ENCODE measurements at places on chromosomes 6 and 20.

DNA sequence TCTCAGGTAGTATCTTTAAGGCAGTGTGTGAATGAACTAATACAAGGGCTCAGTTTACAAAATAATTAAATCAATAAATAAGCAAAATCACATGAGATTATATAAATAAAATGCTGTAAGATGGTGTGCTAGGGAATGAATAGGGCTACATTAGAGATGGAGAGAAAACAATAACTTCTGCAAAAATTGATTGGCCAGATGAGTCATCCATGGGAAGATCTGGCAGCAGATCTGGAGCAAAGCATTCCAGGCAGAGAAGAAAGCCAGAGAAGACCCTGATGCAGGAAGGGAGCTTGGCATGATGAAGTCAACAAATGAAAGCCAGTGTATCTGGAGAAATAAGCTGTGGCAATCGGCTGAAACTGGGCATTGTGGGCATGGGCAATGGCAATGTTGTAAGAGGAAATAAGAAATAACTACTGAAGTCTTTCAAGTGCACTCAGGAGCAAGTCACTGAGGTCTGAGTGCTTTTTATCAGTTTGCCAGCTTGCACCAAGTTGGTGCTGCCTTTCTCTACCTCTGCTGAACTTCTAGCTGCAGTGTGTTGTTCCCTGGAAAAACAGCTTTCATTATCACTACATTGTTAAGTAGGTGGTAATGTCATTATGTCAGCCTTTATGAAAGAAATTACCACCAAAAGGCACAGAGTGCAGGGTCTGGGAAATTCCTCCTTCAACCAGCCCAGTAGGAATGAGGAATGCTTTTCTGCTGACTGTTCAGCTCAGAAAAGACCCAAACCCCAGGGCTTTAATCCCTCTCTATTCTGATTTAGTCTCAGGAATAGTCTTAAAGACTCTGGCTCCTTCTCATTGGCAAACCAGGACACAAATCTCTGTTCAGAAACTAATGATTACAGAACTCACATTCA is 231.6 kb downstream of the HTR1B start:
- DNase-seq = no peak

GRCh38 chr20:16261733-16262273 is 311.4 kb downstream of the KIF16B start:
- no peak for DNase-seq

GRCh38 chr6:111722179-111722731 is 116.6 kb upstream of the TRAF3IP2 start:
- DNase-seq = no peak

- DNase-seq = peak; percentile 63
Observed at GRCh38 chr20:46757754-46758678, 48.6 kb downstream of the SLC2A10 start.

GRCh38 chr20:54475334-54476168 is at the start of gene DOK5:
Gene DOK5 (plus strand): TSS chr20:54475593. CDS start chr20:54475947, 354 bp downstream.
- DNase-seq = no peak

- peak; percentile 70 for DNase-seq
Observed at GRCh38 chr6:150016324-150017185, 8.8 kb downstream of the RAET1L start.

DNA sequence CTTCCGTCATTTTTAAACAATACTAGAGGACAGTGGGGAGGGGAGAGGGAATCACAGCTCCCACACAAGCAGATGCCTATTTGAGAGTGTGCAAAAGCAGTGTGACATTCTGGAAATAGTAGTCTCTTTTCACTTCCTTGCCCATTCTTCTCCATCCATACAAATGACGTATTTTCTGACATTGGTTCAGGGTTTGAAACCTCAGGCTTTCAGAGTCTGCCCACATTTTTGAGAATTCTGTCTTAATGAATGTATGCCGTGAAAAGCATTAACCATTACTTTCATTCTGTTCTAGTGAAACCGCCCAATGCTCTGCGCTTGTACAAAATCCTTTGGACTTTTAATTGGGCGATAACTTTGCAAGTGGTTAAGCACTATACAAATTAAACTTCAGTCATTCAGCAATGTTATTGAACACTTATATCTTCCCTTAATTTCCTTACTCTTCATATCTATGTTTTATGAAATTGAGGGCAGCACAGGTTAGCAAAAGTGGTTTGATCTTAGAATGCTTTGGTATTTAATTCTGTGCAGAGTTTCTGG is 265.7 kb downstream of the SOX4 start:
- DNase-seq = no peak

DNA sequence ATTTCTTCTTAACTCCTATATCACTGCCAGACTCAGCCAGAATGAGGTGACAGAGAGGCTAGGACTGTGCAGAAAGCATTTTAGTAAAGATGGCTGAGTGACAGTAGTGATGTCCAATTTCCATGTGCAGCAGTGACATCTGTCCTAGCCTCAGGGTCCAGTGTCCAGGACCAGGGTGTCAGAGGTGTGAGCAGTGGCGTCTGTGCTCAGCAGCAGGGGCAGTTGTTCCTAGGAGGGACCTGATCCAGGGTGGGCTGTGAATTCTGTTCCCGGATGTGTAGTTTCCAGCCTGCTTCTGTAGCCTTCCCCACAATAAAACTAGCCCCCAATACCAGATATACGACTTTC is 6.0 kb downstream of the HLA-B start:
- DNase-seq = no peak

- DNase-seq = no peak
Observed at GRCh38 chr6:151399679-151400078, 8.3 kb upstream of the ZBTB2 start.

- DNase-seq = no peak
Observed at GRCh38 chr20:50916934-50917333, 14.3 kb downstream of the ADNP start.

DNA sequence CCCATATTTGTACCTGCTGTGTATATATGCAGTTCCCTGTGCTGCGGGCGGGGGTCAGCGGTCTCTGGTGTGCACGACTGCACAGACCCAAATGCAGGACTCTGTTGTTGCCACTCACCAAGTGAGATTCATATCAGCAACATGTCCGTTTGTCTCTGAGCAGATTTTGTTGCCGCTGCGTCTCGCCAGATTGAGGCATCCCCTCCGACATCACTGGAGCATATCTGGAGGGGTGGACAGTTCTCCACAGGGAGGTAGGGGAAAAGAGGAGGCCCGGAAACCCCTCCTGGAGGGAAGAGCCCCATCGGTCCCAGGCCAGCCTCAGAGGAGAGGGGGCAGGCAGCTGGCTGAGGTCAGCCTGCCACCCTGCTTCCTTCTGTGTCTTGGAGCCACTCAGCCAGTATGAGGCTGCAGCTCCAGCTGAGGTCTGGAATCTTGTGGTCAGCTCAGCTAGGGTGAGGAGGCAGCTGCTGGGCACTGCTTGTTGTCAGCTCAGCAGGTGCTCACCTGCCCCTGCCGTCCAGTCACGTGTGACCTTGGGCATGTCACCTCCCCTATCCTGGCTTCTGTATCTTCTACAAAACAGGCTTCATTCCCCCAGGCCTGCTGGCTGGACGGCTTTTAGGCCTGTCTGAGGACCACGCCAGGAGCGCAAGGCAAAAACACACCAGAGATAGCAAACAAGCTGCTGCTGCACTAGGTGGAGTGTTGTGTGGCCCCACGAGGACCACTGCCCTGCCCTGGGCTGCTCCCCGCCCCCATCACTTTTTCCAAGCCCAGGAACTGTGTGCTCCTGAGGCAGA is 47.1 kb downstream of the HNF4A start:
- DNase-seq = no peak

DNA sequence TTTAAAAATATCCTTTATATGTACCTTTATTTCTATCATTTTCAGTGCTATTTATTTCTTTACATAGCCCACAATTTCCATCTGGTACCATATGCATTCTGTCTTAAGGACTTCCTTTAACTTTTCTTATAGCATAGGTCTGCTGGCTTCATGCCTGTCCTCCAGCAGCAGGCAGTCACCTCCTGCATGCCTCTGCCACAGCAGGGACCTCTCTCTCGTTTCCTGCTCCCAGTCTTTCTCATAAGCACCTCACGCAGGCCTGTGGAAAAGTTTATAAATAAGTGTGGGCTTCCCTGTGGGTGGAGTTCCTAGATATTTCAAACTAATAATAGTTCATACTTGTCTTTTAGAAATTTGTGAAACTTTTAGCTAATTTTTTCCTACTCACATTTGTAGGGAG is 133.9 kb downstream of the KCNQ5 start:
- no peak for DNase-seq

DNA sequence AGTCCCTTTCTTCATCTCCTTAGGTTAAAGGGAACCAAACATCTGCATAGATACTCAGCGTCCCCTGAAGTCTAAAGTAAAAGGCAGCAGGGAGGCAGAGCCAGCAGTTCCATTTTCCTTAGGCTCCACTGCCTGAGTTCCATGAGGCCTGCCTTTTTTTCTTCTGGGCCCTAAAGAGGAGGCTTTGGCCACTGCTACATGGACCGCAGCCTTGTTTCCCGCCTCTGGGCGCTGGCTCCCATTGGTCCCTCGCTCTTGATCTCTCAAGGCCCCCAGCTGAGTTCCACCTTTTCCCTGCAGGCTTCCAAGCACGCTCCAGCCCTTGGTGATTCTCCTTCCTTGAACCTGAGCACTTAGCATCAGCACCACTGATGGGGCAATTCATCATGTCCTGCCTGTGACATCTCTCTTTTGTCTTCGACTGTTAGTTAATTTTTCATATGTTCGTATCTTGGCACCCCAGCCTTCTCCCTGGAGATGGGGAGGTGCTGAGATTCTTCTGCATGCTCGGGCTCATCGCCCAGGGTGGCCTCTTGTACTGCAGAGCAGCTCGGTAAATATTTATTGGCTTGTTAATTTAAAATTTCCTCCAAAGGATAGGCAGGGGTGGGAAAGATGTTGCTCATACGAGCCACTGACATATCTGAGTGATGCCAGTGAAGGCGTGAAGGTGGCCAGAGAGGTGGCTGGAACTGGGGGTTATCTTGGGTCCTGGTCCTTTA is 3.4 kb downstream of the MLN start:
- DNase-seq = no peak

- peak; percentile 86 for DNase-seq
Observed at GRCh38 chr20:45933266-45934045, 1.0 kb upstream of the PCIF1 start.

- DNase-seq = no peak
Observed at GRCh38 chr6:120965814-120966213, 368.5 kb downstream of the TBC1D32 start.

GRCh38 chr20:16485401-16485800 is 87.8 kb downstream of the KIF16B start:
- no peak for DNase-seq

- no peak for DNase-seq
Observed at GRCh38 chr6:84743616-84744015, 20.8 kb downstream of the TBX18 start.

- DNase-seq = peak; percentile 13
Observed at GRCh38 chr6:36984581-36985416, 1.2 kb downstream of the MTCH1 start.

DNA sequence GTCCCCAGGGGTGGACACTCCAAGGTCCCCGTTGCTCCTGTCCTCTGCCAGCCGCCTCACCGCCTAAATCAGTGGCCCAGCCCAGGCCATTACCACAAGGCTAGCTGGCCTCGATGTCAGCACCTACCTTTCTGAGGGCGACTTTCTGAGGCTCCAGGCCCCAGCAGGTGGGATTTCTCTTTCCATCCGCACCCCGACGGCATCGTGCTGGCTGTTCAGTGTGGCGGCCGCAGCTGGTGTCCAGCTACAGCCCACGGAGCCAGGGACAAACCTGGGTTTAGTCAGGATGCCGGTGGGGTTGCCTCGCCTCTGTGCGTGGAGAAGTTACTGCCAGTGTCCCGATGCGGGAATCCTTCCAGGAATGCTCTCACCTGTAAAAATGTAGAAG is 60.8 kb downstream of the ERMARD start:
- DNase-seq = no peak

- DNase-seq = peak; percentile 19
Observed at GRCh38 chr20:53829724-53830521, 236.3 kb upstream of the ZNF217 start.

- DNase-seq = no peak
Observed at GRCh38 chr6:136994782-136995181, 50.0 kb downstream of the IL20RA start.

- no peak for DNase-seq
Observed at GRCh38 chr6:75205776-75206575, at the start of gene COL12A1. Gene COL12A1 (minus strand): TSS chr6:75206053. CDS start chr6:75202792, 3,261 bp downstream.

GRCh38 chr20:56247954-56248782 is at the start of gene MC3R:
Gene MC3R (plus strand): TSS chr20:56248732. CDS start chr20:56248844, 112 bp downstream.
- peak; percentile 67 for DNase-seq

DNA sequence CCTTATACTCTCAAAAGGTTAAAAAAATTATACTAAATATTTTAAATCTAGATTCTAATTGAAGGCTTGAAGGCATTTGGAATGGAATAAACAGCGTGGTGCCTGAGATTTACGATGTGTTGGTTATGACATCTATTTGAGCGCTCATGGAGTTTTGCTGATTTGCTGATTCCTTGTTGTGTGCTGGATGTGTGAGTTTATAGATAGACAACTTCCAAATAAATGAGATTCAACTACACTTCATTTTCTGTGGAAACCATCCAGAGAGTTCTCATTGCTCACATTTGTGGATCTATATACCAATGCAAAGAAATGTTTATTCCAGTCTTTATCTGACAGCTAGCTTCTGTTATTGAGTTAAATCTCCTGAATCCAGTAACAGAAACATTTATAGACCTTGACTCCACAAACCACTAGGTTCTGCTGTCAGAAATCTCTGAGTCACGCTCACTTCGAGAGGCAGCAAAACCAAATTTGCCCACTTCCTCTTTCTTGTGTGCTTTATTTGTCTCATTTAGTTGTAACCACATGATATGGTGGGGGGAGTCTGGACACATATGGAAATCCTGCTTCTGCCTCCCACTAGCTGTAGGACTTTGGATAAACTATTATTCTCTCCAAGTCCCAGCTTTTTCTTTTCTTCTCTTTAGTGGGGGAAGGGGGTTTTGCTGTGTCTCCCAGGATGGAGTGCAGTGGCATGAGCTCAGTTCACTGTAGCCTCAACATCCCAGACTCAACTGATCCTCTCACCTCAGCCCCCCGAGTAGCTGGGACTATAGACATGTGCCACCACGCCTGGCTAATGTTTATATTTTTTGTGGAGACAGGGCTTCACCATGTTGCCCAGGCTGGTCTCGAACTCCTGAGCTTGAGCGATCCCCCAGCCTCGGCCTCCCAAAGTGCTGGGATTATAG is 54.5 kb downstream of the IPCEF1 start:
- DNase-seq = peak; percentile 92

DNA sequence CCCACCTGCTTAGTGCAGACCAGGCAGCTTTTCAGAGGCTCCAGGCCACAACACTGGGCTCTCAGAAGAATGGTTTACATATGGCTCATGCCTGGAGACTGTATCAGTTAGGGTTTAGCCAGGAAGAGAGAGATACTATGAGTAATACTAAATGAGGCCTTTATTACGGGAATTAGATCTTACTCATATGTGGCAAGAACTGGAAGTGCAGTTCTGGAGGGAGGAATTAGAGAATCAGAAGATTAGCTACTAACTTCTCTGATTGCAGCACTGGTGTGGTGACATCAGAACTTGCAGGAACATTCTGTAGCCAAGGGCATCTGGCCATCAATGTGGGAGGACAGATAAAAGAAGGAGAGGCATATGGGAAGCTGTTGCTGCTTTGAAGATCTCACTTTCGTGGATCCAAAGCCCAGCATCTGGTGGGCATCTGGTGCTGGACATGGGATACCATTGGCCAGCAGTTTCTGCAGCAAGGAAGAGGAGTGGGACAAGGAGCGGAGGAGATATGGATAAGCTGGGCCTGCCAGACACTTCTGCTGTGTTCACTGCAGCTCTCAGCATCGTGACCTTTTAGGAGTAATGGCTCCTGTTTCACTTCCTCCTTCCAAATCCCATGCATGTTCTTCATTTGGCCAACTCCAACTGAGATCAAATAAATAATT is 248.5 kb downstream of the BTBD3 start:
- DNase-seq = peak; percentile 30

Data from RPMI8226 (cell line).